ENCODE measurements at places on chromosomes 13 and 19.

GRCh38 chr13:97468331-97468730, 34.4 kb downstream of the RAP2A start:
- no peak for DNase-seq

DNA sequence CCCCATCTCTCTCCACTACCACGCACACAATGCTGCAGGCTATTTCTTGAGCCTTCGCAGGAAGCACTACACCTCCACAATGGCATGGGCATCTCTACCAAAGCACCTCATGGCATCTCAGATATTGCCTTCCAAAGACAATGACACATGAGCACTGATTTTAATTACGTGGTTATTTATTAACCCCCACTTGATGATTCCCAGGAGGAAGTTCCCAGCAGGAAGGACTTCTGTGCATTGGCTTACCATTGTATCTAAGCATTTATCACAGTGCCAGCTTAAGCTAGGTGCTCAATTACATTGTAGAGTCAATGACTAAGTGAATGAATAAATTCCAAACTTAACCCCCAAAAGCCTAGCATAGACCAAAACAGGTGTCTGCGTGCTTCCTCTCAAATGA, 101.4 kb downstream of the ABCC4 start:
- no peak for DNase-seq

DNA sequence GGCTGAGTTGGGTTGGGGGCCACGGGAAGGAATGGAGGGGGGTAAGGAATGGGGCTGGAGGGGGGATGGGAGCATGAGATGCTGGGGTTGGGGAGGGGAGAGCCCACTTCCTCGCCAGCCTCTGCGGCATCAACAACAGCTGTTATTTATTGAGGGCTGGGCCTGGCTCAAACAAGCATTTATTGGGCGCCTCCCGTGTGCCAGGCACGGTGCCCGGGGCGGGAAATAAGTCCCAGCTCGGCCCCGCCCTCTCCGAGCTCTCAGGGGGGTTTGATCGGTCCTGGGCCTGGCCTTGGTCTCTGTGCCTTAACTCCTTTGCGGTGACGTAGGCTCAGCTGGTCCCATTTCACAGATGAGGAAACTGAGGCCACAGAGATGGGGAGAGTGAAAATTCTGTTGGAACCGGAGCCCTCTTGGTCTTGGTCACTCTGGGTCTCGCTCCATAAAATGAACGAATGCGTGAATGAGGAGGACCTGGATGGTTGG, 919 bp upstream of the ADAMTS10 start:
- DNase-seq: no peak

- DNase-seq: no peak
Observed at GRCh38 chr19:1383017-1383311, 743 bp upstream of the NDUFS7 start.

DNA sequence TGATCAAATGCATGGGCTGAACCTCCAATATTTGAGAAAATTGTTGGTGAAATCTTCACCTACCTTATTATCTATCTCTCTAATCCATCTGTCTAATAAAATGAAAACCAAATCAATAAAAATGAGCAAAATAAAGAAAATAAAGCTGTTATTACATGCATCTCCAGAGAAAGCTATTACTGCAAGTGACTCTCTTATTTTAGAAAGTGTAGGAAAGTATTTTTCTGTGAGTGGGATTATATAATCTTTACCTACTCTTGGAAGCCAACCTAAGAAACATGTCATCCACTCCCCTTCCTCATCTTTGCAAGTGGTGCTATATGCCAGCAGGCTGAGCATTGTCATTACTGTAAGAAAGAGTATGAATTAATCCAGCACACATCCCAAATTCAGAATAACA, 191.5 kb upstream of the RFC3 start:
- no peak for DNase-seq

- no peak for DNase-seq
Observed at GRCh38 chr13:35945368-35945767, 185.8 kb downstream of the DCLK1 start.

DNA sequence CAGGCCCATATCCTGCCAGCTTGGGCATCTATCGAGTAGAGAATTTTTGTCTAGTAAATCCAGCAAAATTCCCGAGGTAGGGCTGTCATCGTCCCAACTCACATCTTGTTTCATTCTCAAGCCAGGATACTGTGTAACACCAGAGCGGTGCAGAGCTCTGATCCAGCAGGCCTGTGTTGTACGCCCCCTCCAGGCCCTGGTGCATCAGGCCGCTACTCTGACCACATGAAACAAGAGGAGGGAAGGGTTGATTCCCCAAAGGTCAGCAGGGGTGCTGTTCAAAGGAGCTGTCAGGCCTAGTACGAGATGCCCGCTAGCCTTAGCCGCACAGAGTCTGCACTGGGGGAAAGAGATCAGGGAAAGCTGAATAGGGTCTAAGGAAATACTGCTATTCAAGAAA, 276.0 kb downstream of the SLC7A1 start:
- DNase-seq: no peak

DNA sequence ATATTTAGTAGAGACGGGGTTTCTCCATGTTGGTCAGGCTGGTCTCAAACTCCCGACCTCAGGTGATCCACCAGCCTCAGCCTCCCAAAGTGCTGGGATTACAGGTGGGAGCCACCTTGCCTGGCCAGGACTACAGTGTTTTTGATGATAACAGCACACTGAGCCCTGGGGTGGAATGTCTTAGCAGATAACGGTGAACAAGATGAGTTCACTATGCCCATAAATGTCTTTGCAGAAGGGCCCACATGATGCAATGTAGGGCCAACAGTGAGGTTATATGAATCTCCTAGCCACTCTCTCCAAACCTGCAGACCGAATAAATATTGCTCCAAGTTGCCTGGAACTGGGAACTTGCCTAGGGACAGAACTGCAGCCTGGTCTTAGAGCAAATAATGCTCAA, 235.1 kb downstream of the COG6 start:
- DNase-seq: no peak

DNA sequence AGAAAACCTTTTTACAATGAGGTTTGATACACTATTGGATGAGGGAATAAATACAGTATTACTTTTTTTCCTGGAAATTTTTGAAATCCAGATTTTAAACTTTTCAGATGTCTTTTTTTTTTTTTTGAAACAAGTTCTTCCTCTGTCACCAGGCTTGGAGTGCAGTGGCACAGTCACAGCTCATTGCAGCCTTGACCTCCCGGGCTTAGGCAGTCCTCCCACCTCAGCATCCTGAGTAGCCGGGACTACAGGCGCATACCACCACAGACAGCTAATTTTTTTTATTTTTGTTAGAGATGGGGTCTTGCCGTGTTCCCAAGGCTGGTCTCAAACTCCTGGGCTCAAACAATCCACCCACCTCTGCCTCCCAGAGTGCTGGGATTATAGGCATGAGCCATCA, 96.8 kb downstream of the RNF17 start:
- no peak for DNase-seq

DNA sequence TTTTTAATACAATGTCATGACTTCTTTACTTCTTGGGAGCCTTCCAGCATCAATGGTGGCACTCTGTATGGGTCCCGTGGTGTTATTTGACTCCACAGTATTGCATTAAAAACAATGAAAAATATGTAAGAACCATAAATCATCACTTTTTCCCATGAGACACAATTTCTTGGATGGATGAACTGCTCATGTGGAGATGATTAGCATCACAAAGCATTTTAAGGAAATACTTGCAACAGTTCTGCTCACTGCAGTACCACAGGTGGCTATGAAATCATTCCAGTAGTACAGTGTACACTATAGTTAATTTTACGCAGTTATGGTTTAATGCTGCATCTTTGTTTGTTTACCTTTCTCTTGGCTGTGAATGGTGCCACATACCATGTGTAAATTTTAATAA, 37.2 kb upstream of the C1QTNF9B start:
- no peak for DNase-seq

DNA sequence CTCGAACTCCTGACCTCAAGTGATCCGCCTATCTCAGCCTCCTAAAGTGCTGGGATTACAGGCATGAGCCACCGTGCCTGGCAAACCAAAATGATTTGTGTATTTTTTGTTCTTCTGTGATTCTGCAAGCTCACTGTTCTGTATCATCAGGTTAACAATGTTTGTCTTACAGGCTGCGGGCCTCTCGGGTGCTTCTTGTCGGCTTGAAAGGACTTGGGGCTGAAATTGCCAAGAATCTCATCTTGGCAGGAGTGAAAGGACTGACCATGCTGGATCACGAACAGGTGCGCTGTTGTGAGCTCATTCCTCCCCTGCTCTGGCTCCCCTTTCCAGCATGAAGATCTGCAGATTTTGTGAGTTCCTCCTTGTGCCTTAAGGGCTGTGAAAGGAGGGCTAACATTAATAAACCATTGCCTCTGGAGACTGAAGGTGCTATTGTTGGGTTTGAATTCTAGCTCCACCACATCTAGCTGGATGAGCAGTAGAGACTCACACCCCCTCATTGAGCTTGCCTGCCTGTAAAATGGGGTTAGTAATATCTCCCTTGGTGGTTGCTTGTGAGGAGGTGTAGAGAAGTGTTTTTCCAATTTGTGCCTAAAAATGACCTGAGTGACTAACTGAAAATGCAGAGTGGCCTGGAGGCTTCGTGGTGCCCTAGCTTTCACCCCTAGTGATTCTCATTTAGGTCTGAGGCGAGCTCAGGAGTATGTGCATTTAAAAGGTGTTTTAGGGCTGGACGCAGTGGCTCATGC, 12.9 kb downstream of the SAE1 start:
- DNase-seq: no peak

- DNase-seq: no peak
Observed at GRCh38 chr13:66835040-66835628, 395.0 kb downstream of the PCDH9 start.

DNA sequence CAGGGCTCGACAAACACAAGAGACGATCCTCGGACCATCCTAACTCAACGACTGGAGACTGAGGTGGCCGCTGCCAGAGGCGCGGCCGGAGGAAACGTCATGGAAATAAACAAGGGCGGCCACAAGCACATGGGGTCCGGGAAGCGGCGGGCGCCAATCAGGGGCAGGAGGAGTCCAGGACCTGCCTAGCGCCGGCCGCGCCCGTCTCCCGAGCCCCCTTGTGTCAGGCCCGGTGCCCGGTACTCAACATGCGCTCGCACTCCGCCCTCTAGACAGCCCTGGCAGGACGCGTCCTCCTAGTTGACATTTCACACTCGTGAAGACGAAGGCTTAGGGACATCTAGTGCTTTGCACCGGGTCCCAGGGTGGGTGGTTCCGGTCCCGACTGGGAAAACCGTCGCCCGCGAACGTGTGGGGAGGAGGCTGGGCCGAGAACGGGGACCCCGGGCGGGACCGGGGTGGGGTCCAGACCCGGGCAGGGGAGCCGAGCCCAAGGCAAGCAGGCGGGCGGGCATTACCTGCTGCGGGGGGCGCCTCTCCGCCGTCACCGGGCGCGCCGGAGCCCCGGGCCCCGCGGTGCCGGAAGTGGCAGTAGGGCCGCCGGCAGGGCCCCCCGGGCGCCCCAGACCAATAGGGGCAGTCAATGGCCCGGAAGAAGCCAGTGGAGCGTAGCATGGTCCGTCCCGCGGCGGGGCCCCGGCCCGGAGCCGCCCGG, 442 bp downstream of the REXO1 start:
- DNase-seq: no peak

GRCh38 chr13:51770160-51770559, 33.8 kb downstream of the DHRS12 start:
- DNase-seq: no peak

DNA sequence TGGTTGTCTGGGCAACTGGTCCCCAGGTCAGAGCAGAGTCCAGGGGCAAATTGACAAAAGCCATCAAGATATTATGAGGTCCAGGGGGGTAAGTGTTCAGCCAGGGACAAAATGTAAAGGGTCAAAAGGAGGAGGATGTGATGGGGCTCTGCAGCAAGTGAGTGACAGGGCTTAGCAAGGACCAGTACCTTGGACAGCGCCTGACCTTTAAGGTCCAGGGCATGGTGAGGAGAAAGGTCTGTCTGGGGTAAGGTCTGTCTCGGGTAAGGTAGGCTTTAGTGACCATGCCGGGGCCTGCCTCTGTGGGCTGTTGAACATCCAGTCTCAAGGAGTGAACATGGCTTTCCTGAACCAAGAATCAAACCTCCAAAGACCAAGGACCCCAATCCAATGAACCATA, 6.3 kb upstream of the ZNF358 start:
- no peak for DNase-seq

- DNase-seq: no peak
Observed at GRCh38 chr13:80011448-80012212, 329.3 kb downstream of the SPRY2 start.

DNA sequence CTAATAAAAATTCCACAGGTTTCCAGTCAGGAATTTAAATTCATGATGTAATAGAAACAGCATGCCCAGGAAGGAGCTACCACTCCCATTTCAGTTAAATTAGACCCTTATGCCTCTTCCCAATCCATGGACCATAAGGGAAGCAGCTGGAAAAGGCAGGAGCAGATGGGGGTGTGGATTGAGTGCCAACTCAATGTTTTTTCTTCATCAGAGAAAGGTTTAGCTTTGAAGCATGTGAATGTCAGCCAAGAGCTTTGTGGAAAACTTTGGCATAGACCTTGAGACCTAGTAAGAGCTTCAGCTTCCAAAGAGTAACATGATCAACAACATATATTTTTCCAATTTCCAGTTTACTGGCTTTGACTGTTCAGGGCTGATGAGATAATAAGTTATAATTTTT, 2139.9 kb downstream of the PCDH9 start:
- DNase-seq: no peak

DNA sequence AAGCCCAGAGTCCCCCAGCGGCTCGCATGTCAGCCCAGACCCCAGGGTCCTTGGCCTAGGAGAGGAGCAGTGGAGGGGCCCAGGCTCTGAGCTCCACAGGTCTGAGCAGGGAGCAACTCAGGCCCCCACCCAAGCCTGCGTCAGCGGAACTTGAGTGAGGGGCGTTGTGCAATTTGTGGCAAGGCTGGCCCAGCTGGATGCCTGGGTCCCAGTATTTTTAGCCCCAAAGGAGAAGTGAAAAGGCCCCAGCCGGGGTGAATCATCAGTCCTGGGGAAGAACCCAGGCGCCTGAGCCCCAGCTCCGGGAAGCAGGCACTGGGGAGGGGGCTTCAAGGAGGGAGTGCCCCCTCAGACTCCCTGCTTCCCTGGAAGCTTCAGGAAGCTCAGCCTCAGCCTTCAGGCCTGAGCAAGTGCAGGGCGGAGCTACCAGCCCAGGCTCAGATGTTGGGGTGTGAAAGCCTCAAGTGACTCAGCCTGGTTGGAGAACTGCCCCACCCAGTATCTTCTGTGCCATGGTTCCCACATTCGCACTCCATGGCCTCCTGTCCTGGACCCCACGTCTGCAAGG, 7.2 kb downstream of the MED29 start:
- DNase-seq: peak; percentile 74

- DNase-seq: no peak
Observed at GRCh38 chr13:113788413-113789135, 29.5 kb downstream of the TMEM255B start.

DNA sequence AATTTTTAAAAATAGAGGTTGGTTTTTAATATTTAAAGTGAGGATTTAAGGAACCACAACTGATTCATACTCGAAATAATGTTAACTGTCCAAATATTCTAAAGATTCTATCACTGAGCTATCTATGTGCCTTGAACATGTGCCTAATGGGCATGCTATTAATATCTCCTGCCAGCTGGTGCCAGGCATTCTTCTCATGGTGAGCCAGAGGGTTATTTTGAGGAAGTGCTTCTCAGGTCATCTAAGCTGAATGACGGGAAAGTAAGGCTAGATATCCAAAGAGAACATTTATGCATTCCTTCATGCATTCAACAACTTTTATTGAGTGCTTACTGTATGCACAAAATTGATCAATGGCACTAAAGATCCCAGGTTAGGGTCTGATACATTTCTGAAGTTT, 138.2 kb downstream of the PIBF1 start:
- no peak for DNase-seq

GRCh38 chr13:77893066-77893465, 25.6 kb downstream of the EDNRB start:
- no peak for DNase-seq

Data from CD4-positive, alpha-beta T cell treated with Interleukin-12 subunit alpha and Interleukin-12 subunit beta, for 1 hour (primary cell).